GM12865 (cell line): ENCODE measurements at places on chromosomes 5 and 9.

DNA sequence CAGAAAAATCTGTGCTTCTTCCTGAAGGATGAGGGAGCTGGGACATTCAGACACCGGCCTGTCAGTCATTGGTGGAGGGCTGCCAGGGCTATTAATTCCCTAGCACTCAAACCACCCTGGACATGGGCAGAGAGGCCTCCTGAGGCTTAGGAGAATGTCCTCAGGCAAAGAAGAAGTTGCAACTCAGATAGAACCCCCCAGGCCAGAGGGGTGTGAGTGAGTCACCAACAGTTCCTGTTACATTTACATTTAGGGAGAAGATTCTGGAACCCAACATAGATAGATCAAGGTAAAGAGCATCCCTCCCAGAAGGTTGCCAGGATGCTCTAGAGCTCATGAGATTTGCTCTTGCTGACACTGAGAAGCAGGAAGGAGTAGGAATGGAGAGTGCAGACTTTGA is 29.2 kb upstream of the SYK start:
- no peak for DNase-seq

DNA sequence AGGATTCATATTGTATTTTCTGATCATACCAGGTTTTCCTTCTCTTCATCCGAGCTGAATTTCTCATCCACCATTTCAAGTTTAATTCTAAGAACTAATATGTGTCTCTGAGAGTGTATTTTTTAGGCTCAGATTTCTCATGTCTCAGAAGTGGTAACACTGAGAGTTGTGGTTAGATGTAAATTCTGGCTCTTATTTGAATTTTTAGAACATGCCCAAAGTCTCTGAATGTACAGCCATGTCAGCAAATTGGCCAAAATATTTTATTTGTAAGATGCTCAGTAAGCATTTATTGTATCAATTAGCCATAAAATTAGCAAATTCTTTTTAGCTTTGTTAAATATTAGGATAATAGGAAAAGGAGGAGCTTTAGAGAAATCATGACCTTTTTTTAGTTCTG is 16.6 kb downstream of the SV2C start:
- DNase-seq = peak; percentile 55

DNA sequence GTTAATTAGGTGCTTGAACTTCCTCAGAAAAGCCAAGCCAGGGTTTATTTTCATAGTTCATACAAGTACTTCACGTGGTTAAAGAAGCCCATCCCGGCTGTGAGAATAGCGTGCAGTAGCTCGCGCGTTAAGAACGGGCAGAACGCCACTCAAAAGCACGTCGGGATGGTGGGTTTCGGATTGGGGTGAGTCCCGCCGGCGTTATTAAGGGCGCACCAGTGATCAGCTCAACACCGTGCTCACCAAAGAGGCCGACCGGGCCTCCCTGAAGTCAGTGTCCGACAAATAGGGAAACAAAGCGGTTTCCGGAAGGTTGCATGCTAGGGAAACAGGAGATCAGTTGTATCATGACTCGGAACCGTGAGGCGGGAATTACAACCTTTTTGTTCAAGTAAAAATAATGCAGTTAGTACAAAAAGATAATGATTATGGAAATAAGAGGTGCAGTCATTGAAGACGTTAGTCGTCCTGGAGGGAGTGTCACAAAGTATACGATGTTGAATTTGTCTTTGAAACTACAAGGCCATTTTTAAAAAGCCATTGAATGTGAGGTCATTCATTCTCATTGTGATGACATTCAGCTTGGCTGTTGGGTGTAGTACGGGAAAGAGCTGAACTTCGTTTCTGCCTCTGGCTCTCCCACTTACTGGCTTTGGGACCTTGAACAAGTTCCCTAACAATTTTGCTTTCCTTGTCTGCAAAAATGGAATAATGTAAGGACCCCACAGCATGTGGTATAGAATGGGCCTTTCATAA is 992 bp downstream of the SETD9 start:
- peak; percentile 79 for DNase-seq

DNA sequence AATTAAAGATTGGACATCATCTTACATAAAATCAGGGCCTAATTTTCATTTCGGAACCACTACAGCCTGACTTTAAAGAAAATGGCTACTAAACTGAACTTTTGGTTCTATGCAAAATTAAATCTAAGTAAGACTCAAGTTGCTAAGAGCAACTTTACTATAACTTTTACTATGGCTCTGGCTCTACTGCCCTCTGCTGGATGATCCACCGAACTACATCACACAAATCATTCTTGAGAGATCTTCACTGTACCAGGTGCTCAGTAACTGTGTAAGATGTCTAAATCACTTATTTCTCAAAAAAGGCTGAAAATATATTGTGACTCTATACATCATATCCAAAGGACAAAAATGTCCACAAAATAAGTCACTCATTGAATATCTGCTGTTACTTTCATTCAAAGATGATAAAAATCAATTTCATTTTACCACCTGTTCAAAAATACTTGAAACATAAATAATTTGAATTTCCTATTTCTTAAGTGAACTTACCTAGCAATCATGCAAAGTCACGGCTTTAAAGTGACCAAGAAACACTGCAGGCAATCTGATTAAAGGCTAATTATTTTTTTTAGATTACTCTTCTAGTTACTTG is 13.5 kb downstream of the MOCS2 start:
- DNase-seq = peak; percentile 72

- no peak for DNase-seq
These were observed 514.9 kb upstream of the CLINT1 start for GRCh38 chr5:158373608-158374395.

DNA sequence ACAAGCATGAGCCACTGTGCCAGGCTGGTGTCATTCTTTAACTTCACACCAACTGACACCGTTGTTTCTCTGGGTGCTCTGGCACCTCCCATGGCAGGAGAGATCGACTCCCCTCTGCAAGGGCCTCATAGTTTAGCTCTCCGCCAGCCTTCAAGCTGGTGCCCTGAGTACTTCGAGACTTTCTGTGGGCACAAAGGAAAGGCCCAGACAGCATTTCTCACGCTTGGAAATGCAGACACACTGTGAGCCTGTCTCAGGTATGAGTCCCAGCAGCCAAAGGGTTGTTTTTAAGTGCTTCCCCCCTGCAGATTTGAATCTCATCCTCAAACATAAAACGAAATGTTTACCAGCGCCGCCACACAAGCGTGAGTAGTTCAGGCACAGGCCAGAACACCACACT is 11.1 kb upstream of the TCF7 start:
- peak; percentile 78 for DNase-seq

DNA sequence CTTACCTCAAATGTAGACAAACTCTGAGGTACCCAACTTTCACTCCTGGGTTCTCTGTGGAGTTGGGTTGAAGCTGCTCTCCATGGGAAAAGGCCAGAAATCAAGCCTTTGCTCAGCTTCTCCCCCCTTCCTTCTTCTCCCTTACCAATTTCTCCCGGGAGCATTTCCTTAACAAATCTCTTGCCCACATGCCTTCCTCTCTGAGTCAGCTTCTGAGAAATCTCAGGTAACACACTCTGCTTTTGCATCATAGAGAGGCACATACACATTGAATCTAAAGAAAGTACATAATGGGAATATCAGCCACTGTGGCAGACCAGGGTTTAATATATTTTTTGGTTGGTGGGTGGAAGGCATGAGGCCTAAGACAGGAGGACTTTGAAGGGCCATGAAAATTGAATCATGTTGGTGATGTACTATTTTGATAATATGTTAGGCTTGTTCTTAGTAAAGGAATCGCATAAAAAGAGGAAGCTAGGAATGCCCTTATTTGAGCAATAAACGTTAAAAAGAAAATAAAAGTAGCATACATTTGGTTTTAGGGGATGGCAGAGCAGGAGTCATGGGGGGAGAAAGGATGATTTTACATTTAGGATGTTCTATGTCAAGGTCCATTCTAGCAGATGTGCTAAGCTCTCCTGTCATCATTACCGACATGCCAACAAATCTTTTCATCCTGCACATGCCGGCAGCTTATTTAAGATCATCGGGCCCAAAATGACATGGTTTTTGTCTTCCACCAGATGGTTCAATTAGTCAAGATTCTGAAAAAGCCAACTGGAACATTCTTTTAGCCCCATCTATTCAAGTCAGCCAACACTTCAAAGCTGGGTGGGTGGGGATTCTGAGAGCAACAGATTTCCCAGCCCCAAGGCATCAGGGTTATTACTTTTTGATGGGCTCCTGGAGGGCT is 199.5 kb upstream of the CLINT1 start:
- DNase-seq = no peak

DNA sequence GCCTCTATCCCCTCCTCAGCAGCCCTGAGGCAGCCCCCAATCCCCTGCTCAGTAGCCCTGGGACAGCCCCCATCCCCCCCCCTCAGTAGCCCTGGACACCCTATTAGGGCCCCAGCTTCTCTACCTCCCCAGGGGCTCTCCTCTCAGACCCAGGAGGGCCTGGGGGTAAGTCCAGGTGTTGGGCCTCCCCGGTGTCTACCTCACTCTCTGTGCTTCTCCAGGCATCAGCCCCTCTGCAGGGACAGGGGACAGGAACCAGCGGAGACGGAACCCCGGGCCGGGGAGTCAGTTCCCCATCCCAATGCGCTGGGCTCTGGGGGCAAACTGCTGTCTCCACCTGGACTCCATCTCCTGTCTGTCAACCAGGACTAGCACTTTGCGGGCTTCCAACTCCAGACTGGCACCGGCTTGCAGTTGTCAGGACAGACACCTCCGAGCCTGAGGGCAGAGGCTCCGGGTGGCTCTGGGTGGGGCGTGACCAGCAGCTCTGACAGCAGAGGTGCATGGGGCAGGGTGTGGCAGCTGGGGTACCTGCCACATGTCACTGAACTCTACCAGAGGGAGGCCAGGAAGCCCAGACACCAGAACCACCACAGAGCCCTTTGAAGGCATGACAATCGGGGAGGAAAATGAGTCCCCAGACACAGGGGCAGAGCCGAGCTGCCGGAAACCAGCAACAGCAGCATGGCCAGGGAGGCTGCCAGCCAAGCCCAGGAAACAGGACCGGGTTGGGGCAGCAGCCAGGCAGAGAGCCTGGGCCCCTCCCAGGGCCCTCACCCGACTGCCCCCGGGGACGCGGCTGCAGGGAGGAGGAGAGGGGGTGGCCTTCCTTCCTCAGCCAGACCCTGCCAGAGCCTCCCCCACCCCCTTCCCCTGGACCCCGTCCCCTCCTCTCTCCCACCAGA is 17.7 kb upstream of the UBAC1 start:
- DNase-seq = no peak

- DNase-seq = no peak
These were observed 457.1 kb downstream of the DTWD2 start for GRCh38 chr5:118531276-118531675.
